ENCODE measurements at places on chromosomes 13 and 19.

DNA sequence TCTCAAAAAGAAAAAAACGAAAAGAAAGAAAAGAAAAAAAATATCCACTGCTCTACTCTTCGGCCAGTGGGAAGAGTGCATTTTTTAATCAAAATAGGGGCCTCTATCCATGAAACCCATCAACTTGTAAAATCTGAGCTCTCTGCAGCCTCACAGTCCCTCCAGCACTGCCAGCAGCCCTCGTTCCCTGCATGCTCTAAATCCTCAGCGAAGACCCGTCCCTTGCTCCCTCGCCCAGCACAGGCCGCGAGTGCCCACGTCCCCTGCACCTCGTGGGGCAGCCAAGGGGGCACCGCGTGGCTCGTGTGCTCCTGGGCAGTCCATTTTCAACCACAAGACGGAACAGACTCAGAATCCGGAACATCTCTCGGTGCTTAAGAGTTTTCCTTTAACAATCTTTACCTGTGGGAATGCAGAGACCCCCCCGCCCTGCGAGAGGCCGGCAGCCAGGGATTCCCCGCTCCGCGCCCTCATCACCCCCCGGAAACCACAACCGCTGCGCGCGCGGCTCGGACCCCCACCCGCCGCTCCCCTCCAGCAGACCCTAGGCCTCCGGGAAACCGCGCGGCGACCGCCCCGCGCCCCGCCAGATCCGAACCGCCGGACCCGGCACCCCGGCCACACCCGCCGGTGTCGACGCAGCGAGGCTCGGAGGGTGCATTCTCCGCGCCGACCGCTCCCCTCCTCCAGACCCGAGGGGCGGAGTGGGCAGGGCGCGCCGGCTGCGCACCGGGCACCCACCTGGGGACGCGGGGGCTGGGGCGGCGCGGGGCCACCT, 638 bp downstream of the ANKRD27 start:
- no peak for DNase-seq

- no peak for DNase-seq
These were observed 31.2 kb downstream of the DHRS12 start for GRCh38 chr13:51772781-51773180.

- DNase-seq, result peak; percentile 55
These were observed 45.1 kb downstream of the DCLK1 start for GRCh38 chr13:36086117-36086516.

DNA sequence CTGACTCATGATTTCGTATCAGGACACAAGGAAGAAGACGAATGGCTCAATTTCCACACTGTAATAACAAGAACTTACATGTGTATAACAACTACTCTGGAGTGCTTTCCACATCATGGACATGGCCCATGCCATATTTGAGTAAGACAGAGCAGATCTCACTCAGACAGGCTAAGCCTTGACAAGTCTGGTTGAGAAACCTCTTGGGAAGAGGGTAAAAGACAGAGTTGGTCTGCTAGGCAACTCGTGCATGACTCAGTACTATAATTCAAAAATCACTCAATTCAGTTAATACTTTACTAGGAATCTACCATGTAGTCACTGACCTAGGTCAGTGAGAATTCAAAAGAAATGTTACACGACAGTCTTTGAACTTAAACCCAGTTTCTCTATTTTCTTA, 5.7 kb upstream of the THSD1 start:
- DNase-seq, result no peak

DNA sequence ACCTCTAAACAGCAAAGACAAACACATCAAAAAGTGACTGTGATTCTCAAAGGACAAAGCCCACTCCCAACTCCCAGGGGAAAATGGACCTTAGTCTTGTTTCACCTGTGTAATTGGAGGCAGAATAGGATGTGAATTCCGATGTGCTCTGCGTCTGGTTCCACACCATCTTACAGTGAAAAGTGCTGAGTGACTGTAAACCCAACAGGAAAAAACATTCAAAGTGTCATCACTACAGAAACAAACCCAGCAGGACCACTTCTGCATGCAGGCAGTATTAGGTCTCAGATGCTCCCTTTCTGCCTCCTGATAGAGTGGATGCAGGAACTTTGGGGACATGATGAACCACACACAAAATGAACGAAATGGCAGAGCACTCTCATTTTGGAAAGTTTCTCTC, 6.5 kb downstream of the UQCRFS1 start:
- no peak for DNase-seq

DNA sequence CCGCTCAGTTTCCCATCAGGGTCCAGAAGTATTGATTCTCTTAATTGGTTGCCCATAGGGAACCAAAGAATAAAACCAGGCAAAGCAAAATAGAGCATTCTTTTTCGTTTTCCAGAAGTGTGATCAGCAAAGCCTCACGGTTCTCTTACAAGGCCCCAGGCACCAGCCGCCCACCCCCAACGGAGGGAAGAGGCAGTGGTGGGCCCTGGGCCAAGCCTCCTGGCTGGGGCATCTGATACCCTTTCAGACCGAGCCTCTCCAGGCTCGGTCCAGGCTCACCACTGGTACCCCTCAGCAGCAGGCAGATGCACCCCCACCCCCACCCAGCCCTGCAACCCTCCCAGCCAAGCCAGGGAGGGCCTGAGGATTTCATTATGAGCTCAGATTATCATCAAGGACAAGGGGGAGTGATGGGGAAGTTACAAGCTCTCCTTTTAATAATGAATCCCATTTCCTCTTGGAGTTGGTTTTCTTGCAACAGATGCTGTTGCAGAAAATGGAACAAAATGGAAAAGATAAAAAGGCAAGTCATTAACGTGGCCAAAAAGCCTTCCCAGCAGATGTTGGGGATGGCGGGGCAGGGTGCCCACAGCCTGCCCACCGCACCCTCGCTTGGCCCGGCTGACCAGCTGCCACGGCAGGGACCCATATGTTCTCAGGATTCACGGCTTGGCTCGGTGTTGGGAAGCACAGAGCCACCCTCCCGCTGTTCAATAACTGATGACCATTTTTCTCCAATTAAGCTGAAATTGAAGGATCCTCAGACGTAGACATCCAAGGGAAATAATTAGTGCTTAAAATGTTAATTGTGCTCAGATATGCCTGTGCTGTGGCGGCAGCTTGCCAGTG, 45.9 kb upstream of the KCTD15 start:
- DNase-seq, result no peak

DNA sequence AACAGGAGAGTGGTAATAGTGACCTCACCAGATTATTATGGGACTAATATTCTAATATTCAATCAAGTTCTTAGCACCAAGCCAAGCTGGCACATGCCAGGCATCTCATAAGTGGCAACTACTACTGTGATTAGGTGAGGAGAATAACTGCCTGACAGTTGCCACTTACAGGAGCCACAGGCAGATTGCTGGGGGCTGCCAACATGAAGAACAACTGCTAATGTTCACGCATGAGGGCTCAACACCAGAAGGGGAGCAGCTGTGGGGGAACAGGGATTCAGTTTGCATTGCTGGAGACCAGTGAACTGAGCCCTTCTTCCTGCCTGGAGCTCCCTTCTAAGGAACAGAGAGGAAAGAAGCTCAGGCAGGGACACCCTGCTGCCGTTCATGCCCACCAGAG, 504.5 kb downstream of the FOXO1 start:
- no peak for DNase-seq

DNA sequence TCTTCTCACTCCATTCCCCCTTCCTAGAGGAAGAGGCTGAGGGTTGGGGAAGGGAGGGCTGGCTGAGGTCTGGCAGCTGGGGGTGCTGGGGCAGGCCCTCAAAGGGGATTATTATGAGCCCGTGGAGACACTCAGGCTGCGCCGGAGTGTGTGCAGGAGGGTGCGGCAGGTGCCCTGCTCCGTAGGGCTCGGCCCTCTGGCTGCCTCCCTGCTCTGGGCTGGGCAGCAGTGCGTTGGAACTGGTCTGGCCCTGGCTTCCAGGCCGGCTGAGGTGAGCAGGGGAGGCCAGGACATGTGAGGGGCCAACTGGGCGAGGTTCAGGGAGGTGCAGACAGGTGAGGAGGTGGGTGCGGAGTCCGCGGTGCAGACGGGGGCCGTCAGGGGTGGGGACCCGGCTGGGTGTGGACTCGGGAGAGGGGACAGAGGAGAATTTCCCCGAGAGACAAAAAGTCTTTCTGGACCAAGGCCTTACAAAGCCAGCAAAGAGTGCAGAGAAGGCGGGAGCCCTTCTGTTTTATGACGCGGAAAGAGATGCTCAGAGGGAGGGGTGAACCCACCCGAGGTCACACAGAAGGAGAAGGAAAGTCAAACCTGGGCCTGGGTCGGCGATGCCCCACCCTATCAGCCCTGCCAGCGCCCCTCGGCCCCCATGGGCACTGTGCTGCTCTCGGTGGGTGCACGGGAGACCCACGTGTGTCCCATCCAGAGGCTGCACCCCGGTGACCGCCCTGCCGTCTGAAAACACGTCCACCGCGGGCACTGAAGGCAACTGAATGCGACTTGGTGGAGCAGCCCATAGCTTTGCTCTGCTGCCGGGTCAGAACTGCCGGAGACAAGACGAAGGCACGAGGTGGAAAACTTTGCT, 31.0 kb downstream of the PIP5K1C start:
- no peak for DNase-seq

DNA sequence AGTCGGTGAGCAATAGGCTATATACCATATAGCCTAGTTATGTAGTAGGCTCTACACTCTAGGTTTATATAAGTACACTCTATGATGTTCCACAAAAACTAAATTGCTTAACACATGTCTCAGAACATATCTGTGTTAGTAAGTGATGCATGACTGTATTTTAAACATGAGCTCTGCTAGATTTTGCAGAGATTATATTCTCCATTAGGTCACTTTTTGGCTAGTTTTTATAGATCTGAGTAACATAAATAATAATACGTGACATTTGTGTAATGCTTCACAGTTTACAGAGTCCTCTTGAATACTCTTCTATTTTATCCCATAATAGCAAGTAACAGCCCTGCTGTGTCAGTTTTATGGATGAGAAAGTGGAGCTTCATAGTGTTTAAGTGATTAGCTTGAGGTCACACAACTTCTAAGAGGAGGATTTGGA, 47.8 kb downstream of the NDFIP2 start:
- DNase-seq, result no peak

DNA sequence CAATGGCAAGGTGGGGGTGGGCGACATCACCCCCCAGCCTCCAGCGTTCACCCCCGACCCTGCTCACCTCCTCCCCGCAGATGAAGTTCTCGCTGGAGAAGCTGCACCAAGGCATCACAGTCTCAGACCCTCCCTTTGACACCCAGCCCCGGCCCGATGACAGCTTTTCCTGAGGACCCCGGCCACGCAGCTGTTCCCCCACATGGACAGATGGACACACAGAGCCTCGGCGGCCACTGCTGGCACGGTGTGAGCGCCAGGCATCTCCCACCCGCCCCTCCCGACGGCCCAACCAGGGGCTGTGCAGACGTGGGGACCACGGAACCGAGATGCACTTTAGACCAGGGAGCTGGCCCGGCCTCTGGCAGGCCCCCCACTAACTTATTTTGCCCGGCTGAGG, 4.3 kb upstream of the SCN1B start:
- DNase-seq, result no peak

DNA sequence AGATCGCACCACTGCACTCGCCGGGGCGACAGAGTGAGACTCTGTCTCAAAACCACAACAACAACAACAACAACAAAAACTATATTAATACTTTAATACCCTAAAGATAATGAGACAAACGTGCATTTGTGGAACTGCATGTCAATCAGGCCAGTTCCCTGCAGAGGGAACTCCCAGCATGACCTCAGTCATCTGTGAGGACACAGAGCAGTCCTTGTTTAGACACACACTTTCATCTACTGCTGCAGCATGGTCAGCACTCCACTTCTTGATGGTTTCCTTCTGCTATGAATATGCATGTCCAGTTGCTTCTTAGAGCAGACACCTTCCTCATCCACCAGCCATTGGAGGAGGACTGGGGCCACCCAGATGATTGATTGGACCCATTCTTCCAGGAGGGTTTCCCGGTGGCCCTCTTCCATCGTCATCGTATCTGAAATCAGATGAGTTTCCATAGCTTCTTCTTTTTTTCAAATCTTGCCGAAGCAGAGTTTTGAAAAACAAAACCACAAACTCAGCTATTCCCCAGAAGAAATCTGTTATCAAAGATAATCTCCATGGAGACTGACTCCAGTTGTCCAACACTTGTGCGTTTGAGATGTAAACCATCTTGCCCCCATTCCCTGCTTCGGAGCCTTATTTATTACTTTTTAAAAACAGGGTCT, 26.5 kb downstream of the ZNF607 start:
- no peak for DNase-seq

GRCh38 chr13:106917024-106917571, 349.2 kb upstream of the ARGLU1 start:
- DNase-seq, result no peak

DNA sequence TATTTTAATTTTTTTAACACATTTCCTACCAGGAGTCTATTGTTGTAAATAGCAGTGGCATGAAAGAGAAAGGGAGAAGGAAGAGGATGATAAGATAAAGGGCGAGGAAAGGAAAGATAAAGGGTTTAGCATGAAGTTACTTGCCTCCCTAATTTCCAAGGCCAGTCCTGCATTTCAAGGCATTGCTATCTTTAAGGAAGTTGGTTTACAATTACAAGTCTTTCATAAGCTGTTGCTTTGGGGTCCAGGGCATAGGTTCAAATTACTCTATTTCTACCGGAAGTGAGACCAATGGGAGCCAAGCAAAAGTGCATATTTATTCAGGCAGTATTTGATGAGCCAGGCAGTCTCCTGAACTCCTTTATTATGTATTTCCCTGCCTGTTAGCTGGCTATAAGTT, 27.7 kb upstream of the UBL3 start:
- DNase-seq, result no peak

DNA sequence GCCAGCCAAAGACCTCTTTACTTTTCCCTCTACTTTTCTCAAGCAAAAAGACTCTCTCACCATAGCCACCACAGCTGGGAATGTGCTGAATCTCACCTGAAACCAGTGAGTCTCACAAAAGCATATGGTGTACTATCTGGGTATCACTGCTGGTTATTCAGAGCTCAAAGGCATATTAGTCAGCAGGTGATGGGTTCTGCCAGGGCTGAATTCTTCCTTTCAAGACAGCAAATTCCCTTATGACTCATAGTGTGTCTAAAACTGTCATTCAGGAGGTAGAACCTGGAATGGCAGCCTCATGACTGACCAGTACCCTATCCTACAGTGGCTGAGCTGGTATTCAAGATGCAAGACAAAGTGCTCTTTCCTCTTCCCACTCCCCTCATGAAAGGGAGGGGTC, 2859.1 kb downstream of the PCDH9 start:
- no peak for DNase-seq

- DNase-seq, result no peak
These were observed 20.2 kb upstream of the PGLS start for GRCh38 chr19:17491287-17491686.

GRCh38 chr13:111616203-111616602, 295.8 kb downstream of the TEX29 start:
- DNase-seq, result no peak

DNA sequence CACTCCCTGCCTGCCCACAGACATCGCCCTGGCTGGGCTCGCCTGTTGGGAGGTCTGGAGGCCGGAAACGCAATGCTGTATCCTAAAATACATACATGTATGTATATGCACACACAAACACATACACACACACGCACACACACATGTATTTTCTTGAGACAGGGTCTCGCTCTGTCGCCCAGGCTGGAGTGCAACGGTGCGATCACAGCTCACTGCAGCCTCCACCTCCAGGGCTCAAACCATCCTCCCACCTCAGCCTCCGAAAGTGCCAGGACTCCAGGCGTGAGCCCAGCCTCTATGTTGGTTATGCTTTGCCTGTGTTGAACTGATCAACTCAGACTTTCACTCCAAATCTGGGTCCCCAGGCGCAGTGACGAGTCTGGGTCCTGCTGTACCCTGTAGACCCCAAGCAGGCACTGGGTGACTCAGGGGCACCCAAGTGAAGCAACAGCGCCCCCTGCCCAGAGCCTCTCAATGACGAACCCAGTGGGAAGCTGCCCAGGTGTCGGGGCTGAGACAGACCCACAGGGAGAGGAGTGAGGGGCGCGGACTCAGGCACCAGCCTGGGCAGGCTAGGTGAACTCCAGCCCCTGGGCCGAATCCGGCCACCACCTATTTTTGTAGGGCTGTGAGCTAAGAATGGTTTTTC, 27.4 kb upstream of the CACTIN start:
- no peak for DNase-seq
